ENCODE measurements at places on chromosomes 6 and 20.

GRCh38 chr6:139932671-139933070, 558.2 kb upstream of the CITED2 start:
- no peak for DNase-seq

DNA sequence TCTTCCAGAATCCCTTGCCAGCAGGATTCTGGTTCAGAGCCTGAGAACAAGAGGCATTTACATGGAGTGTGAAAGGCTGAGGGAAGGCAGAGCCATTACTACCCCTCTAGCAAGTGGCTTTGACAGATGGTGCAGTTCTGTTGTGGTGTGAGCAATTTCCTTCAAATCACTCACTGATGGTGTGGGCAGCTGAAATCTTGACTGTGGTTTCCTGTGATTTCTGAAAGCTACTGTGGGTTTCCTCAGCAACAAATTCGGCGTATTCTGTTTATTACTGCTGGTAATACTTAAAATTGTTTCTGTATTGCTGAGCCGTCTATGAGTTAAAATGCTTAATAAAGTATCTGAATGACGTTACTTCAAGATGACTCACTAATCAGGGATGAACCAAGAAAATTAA, 181.5 kb upstream of the TCF21 start:
- DNase-seq, result no peak

DNA sequence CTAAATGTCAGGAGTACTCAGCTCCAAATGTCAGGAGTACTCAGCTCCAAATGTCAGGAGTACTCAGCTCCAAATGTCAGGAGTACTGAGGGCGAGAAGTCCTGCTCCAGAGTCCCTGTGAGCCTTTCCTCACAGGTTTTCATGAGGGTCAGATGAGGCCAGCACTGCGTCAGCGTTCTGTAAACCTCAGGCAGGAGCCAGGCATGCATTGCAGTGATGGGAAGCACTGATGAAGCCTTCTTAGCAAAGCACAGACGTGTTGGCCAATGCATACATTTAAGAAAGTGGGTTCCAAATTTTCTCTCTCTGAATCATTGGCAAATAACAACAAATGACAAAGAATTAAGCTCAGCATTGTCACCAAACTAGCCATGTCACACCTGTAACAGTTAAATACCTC, 254.9 kb downstream of the ZNF217 start:
- no peak for DNase-seq

DNA sequence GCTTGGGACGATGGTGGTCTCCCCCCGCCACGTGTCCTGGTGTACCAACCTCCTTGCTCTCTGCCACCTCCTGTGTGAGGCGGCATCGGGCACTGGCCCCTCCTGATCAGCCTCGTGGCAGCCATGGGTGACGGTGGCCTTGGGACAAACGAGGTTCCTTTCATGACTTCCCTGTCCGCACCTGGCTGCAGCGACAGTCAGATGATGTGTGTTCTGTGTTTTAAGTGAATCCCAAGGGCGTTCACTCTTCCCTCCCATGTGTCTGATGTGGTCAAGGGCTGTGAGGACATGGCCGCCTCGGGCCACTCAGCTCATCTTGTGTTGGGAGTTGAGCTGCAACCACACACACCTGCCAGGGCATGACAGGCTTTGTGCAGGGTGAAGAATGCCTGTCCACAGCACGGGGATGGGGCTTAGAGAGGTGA, 30.4 kb upstream of the PCMTD2 start:
- no peak for DNase-seq

GRCh38 chr20:40900666-40901215, 127.9 kb upstream of the TOP1 start:
- DNase-seq, result no peak

DNA sequence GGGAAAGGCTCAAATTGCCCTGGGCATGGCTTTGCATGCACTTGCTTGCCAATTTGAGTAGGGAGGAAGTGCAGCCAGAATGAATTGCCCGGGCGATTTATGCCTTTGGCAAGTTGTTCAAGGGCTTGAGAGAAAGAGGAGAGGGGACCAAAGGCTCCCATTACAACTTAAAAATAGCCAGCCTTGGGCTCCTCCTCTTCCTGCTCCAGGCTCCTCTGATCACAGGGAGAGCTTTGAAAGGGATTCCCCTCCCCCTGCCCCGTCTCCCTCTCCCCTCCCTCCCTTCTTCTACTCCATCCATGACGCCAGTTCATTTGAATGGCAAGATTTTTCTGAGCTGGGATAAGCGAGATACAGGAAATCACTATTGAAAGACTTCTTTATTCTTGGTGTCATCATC, 304.9 kb upstream of the JAG1 start:
- DNase-seq, result no peak

GRCh38 chr6:33739571-33739970, 7.1 kb downstream of the IP6K3 start:
- DNase-seq, result no peak

- no peak for DNase-seq
Observed at GRCh38 chr6:110356778-110357177, 1.4 kb downstream of the METTL24 start.

GRCh38 chr6:141406761-141407160, 726.0 kb upstream of the GJE1 start:
- no peak for DNase-seq

DNA sequence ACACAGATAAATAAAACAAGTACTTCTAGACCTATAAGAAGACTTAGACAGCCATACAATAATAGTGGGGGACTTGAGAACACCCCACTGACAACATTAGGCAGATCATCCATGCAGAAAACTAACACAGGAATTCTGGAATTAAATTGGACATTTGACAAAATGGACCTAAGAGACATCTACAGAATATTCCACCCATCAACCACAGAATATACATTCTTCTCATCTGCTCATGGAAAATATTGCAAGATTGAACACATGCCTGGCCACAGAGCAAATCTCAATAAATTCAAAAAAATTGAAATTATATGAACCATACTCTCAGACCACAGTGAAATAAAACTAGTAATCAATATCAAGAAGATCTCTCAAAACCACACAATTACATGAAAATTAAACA, 44.3 kb upstream of the KIAA1586 start:
- DNase-seq, result no peak

- no peak for DNase-seq
Observed at GRCh38 chr6:45105170-45105820, 222.8 kb upstream of the RUNX2 start.

GRCh38 chr6:111550953-111551352, 54.7 kb downstream of the TRAF3IP2 start:
- DNase-seq, result no peak

DNA sequence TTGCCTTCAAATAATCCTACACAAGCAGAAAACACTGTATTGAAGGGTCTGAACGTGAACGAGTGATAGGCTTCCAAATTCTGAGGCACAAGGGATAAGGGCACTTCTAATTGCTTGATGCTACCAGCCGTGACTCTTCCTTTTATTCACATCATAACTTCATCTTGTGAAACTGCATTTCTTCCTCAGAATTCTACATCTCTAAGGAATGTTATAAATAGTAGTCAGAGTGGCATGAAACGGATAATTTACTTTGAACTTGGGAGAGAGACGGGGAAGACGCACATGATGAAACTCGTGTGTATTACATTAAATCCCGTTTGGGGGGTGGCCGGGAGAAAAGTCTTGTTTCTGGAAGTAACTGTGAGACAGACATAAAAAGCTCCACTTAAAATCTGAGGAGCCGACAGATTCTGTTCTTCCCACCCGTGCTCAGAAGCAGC, 754 bp downstream of the HDDC2 start:
- DNase-seq, result no peak

DNA sequence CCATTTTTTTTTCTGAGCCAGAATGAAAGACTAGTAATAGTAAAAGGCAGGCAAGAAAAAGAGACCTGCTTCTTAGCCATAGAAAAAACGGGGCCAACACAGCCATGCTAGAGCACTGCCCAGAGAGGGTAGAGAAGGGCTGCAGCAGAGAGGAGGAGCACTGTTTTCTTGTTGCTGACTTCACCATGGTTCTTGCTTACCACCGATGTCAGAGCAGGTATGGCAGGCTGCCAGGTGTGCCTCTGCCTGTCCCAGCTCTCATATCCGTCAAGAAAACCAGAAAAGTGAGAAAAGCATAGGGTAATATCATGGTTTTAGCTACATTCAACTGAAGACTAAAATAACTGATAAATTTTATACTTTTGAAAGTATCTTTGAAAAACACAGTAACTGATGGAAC, 60.7 kb downstream of the DTNBP1 start:
- peak; percentile 20 for DNase-seq

- DNase-seq, result no peak
Observed at GRCh38 chr6:29955783-29956182, 13.5 kb downstream of the HLA-A start.

DNA sequence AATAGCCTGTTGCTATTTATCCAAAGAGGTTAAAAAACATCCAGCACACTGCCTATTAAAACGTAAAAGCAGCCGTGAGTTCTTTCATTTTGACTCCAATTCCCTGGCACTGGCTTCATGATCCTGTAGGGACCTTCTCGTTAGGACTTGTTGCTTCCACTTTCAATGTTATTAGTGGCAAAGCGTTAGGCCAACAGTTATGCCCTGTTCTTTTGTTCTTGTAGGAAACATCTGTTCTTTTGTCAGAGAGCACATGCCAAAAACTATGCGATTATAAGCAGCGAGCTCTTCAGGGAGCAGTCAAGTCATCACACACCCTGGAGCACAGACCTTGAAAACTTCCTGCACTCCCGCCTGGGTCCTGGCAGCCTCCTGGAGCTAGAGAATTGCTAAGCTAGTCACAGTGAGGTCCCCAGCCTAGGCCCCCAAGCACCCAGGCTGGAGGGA, 609.5 kb upstream of the ARID1B start:
- peak; percentile 10 for DNase-seq

- DNase-seq, result no peak
Observed at GRCh38 chr6:17352302-17352701, 41.1 kb upstream of the CAP2 start.

DNA sequence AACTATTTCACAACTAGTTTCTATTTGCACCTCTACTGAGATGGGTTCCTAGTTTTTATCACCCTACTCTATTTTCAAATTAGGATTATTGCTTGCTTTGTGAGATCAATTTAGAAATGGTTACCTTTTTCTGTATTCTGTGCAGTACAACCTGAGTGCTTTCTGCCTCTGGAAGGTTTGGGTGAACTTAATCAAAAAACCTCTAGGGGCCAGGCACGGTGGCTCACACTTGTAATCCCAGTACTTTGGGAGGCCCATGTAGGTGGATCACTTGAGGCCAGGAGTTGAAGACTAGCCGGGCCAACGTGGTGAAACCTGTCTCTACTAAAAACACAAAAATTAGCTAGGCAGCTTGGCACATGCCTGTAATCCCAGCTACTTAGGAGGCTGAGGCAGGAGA, 63.3 kb downstream of the SCAF8 start:
- no peak for DNase-seq

DNA sequence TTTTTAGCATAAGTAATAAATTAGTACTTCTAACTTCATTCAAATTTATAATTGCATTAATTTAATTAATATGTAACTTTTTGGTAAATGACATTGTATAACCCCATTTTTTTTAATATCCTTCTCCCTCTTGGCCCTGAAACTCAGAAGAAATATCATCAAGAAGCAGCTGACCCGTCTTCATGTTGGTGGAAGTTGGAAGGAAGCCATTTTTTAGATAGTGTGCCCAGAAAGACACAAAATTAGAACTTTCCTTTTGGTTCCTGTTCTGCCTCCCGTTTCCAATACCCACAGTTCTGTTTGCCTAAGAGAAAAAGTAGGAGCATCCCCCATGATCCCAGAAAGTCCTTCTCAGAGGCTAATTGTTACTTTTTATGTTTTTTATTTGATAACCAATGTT, 65.5 kb downstream of the PLCB4 start:
- DNase-seq, result no peak

- DNase-seq, result no peak
Observed at GRCh38 chr20:39072132-39072531, 110.0 kb downstream of the DHX35 start.

DNA sequence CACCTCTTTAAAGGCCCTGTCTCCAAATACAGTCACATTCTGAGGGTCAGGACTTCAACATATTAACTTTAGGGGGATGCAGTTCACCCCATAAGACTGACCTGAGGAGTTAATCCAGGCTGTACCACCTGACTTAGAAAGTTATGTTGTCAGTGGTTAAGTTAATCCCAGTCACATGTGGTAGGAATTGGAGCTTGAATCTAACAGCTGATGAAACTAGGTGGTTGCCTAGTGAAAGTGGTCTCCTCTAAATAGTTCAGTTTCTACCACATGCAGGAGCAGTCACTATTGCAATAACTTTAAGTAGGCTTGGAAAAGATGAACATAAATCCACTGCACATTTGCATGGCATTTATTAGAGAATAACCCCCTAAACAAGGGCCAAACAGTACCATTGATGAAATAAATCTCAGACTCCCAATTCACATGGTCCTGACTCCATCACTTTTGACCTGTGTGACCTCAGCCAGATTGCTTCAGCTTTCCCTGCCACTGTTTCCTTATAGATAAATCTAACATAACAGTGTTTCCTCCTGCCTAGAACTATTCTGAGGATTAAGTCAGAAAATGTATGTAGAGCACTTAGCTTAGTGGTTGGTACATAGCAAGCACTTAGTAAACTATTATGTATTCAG, 20.1 kb downstream of the SAMD5 start:
- DNase-seq, result no peak

DNA sequence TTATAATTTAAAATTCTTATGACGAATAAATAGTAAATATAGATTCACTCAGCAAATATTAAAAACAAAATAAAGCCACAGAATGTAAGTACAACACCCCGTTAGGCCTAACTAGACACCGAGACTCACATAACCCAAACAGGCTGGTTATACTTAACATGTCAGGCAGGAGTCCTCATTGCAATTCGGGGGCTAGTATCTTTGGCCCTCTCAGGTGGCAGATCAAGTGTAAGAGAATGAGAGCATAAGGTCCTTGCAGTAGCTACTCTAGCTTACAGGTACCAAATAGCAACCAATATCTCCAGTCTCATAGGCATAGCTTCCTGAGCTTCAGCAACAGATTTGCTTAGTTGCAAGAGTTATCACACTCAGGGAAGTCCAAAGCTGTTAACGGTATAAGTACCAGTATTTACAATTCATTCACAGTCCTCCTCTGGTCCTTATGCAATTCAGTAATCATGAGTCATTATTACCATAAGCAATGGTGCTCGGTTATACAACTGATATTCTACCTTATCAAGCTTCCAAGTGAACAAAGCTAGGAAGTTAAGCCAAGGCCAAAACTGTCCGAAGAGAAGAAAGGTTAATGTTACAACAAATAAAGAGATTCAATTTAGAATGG, 20.1 kb downstream of the REV3L start:
- DNase-seq, result no peak

- no peak for DNase-seq
Observed at GRCh38 chr6:38353310-38354036, 286.3 kb downstream of the BTBD9 start.

- DNase-seq, result no peak
Observed at GRCh38 chr6:92201618-92202017, 1217.7 kb downstream of the EPHA7 start.

DNA sequence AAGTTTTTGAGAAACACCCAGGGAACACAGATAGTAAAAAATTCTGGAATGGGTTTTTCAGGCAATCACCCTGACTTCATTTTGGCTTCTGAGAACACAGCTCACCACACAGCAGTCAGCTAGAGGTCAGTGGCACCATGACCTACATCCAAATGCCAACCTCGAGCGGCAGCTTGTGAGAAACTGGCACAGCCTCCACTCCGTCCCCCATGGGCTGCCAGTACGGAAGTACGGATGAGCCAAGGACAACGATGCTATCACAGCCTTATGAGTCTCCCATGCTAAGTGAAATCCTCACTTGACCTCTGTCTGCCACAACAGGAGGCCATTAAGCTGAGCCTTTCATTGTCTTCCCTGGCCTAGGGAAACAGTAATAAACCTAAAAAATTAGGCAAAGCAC, 32.0 kb downstream of the KIF16B start:
- no peak for DNase-seq

- DNase-seq, result no peak
Observed at GRCh38 chr20:47723322-47723721, 62.0 kb downstream of the SULF2 start.
